Caki2 (cell line): ENCODE measurements at places on chromosomes 1 and 21.

- DNase-seq = no peak
Observed at GRCh38 chr1:181508486-181509165, 25.3 kb downstream of the CACNA1E start.

DNA sequence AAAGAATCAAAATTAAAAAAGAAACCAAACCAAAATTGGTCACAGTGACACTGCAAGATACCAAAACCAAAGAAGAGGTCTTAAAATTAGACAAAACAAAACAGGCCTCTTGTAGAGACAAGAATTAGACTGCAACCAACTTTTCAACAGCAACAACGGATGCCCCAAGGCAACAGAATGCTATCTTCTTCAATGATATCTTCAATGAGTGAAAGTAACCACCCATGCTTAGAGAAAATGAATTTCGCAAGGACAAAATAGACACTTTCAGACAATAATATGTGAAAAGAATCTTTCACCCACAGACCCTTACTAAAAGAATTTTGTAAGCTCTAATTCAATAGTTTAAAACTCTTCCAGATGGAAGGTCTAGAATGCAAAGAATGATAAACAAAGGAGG is 41.7 kb downstream of the USP48 start:
- DNase-seq = no peak

GRCh38 chr1:161001525-161001924 is 19.4 kb downstream of the F11R start:
- no peak for DNase-seq

DNA sequence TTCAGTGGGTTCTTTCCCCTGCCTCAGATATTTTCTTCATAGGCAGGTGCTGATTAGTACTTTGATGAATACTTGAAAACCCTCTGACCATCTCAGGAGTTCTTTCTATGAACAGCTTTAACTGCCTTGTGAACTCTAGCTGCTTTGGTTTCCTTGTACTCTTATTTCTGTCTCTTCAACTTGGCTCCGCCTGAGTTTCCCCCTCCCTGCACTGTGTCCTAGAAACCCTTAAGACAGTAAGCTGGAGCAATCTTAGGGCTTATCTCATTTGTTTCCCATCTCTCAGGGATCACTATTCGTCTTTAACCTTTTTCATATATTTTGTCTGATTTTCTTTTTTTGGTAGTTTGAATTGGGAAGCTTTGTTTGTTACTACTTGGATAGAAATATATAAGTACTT is 99.1 kb downstream of the PKN2 start:
- no peak for DNase-seq

DNA sequence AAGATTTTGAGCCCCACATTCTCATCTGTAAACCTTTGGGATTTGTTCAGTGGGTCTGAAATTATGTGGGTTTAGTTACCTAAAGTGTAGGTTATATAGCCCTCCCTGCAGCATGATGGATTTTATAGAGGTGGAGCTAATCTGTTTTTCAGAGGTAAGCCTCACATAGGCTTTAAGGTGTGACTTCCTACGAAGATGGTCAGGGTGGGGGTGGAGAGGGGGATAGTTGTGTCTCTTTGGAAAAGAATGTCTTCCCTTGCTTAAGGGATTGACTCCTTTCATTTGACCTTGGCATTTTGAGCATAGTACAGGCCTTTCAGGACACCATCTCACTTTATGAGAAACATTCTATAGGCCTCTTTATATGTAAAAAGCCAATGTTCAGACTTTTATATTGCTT is 3.4 kb downstream of the CACHD1 start:
- DNase-seq = no peak

- DNase-seq = no peak
Observed at GRCh38 chr1:223487887-223488259, 94.7 kb downstream of the CCDC185 start.

- DNase-seq = no peak
Observed at GRCh38 chr1:180954801-180955165, 42.1 kb downstream of the KIAA1614 start.

- DNase-seq = peak; percentile 30
Observed at GRCh38 chr21:25171438-25171837, 435.8 kb downstream of the MRPL39 start.

- DNase-seq = no peak
Observed at GRCh38 chr1:219433001-219433400, 179.9 kb downstream of the ZC3H11B start.

DNA sequence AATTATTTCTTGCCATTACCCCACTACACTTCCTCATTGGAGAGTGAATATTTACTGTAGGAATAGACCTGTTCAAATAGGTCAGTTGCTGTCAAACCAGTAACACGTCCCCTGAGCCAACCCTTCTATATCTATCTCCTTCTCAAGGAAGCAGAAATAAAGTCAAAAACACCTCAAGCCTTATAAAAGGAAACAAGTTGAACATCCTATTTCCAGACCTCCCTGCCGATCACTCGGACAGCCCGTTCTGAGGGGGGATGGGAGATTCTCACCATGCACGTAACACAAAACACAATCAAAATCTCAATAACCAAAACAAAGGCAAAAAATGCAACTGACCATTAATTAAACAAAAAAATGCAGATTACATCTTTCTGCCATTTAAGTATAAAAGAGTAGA is 121.5 kb upstream of the KRTAP19-8 start:
- DNase-seq = no peak

DNA sequence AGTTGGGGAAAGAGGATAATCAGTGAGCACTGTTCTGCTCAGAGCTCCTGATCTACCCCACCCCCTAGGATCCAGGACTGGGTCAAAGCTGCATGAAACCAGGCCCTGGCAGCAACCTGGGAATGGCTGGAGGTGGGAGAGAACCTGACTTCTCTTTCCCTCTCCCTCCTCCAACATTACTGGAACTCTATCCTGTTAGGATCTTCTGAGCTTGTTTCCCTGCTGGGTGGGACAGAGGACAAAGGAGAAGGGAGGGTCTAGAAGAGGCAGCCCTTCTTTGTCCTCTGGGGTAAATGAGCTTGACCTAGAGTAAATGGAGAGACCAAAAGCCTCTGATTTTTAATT is 42.7 kb downstream of the YARS1 start:
- no peak for DNase-seq

- DNase-seq = no peak
Observed at GRCh38 chr1:201653233-201653632, 114.3 kb downstream of the NAV1 start.

DNA sequence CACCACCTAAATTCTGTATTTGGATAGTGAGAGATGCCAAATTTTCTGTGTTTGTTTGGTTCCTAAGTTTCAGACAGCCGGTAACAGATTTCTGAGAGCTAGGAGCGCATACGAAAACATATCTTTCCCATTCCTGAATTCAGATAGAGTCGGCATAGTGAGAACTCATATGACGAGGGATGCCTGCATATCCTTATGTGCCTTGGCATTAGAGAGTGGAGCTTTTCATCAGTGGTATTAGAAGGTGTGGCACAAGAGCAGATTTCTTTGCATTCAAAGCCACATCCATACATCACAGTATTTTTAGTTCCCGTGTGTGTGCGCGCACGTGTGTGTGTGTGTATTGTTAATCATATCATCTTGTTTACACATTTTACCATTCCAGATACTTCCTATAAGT is 85.8 kb downstream of the ATP5PO start:
- DNase-seq = no peak

GRCh38 chr1:89274411-89274857 is 1.8 kb upstream of the GBP5 start:
- DNase-seq = no peak

DNA sequence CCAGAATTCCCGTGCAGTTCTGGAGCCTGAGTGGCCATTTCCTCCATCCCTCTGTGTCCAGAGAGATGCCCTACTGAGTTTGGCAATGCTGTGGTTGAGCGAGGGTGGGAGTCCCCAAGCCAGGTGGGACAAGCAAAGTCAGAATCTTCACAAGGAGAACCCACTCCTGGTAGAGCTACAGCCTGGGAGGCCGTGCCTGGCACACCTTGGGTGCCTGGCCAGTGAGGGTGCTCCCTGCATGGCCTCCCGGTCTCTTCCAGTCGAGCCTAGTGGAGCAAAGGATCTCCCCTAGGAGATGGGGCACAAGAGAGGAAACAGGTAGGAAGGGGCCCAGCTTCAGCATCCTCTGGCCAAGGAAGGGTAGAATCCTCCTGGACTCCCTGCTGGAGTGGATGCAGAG is 57.9 kb downstream of the H3-3A start:
- DNase-seq = no peak

DNA sequence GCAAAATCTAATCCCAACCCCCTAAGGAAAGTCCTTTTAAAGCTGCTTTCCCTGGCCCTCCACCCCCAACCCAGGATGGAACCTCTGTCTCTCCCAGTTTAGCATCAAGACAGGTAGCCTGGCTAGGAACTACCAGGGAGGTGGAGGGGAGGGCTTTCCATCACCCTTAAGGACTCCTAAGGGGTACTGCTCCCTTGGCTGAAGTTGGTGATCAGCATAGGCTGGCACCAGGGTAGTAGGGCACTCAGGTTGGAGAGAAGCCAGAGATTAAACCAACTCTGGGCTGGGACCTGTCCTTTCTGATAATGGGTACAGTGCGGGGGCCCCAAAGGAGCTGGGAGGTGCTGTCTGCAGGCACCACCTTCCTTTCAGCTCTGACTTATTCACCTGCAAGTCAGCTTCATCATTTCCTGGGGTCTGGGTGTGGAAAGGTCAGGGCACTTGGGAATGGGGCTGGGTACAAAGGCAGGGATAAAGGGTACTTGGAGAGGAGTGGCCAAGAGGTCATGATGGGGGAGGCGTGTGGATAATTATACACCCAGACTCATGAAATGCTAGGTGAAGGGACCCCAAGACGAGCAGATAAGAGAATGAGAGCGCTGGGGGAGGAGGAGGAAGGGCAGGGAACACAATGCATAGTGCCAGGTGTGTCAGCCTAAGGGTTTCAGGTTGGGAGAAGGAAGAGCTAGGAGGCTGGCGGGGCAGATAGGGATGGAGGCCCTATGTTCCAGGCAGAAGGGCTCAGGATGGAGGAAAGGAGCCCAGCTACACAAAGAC is 1.2 kb downstream of the ARHGEF2 start:
- DNase-seq = no peak

DNA sequence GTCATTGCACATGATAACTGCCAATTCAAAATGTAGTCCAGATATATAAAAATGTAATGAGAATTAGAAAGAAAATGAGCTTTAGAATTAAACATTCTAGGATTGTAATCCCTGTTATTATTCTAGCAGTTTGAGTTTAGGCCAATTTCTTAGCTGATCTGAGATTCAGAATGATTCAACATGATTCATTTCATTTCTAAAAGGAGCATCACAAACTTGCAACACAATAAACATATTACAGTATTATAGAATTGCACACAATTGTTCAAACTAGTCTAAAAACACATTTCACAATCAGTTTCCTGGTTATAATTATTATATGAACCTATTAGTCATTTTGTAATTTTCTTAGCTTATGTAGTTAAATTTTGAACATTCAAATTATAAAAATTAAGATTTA is 43.3 kb upstream of the TSHB start:
- DNase-seq = no peak

GRCh38 chr1:107480548-107481415 is 339.9 kb downstream of the NTNG1 start:
- DNase-seq = no peak

DNA sequence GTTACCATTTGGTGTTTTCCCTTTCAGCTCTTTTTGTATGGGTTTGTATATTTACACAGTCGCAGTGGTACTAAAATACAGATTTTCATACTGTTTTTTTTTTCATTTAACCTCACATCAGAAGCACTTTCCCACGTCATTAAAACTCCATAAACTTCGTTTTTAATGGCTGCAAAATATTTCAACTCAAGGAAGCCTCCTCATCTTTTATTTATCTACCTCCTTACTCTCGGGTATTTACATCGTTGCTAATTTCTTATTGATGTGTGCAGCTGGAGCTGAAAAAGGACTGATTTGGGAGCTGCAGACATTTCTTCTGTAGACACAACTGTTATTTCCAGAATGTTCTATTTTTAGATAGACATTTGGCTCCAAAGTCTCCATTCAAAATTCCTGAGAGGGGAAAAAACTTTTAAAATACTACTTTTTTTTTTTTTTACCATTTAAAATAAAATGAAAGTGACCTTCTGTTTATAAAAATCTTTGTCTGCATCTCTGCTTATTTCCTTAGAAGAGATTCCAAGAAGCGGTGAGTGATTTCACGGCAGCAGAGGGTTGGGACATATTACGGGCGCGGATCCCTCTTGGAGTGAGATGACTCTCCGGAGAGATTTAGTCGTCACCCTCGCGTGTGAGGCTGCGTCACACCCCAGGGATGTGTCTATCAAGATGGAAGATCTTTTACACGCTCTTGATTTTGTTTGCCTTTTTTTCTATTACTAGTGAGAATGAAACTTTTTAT is 10.1 kb downstream of the RUNX3 start:
- DNase-seq = no peak

GRCh38 chr1:69167876-69168275 is 399.8 kb upstream of the LRRC7 start:
- DNase-seq = no peak

GRCh38 chr1:17531682-17532487 is 7.6 kb upstream of the ARHGEF10L start:
- DNase-seq = no peak

DNA sequence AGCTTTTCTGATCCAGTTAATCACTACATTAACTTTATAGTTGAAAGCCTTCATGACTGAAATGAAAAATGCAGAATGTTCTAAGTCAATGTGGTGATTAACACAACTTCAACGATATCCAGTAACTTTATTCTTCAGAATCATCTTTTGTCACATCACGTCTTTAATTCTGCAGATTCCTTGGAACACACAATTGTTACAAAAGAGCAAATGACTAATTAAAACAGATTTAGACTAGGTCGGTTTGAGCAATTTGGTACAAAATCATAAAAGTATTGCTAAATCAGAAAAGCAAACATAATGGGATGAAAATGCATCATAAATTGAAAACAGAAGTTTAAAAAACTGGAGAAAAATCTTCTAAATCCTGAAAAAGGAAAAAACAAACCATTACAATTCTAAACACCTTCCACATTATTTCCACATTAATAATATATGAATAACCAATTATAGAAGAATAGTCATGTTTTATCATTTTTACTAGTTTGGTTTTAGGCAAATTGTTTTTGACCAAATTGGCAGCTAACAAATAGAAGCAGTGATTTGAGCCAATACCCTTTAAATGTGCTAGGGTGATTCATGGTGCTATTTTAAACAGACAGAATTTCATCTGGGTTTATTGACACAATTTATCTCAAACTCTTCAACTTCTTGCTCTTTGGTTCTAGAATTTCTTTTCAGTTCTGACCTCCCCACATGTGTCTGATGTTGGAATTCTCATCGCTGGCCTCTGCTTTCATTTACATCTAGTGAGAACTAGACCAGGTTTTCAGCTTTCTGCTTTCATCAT is 468.1 kb upstream of the PTBP2 start:
- no peak for DNase-seq

DNA sequence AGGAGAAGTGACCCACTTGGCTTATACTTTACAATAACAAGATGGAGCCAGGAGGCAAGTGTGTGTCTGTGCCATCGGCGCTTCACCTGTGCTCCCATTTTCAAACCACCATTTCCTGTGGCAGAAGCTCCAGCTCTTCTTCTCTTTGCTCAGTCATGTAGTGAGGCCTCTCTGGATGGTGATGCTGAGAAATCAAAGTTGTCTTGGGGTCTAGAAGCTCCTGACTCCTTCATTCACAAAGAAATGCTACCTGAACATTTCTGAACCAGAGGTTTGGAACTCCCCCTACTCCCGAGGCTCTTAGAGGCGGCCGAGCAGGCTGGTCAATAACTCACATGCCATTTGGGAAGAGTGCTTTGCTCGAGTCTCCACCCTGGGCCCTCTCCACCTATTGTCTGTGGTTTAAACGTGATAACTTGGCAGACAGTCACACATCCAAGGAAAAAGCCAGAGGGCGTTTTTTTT is 18.0 kb downstream of the SLAMF1 start:
- DNase-seq = no peak

GRCh38 chr1:243379208-243379607 is 123.4 kb downstream of the SDCCAG8 start:
- DNase-seq = no peak

GRCh38 chr21:44889625-44890337 is 16.3 kb upstream of the PTTG1IP start:
- no peak for DNase-seq
